ENCODE measurements at places on chromosomes 1 and 21. TPM values are rescaled to one million over a fixed set of nuclear protein-coding genes. Genes with fewer than 3 reads are reported as not detected.

AKR7A3 gene
- polyA plus RNA-seq = 72.1 TPM

SV2A gene
- 2.7 TPM for polyA plus RNA-seq

MSH4 gene
- polyA plus RNA-seq = 0.07 TPM

OR2T11 gene
- polyA plus RNA-seq = not detected

KCNH1 gene
- not detected for polyA plus RNA-seq

KCNE2 gene
- polyA plus RNA-seq = 0.61 TPM

ASTN1 gene
- polyA plus RNA-seq = 0.50 TPM

C1orf185 gene
- not detected for polyA plus RNA-seq

FABP3 gene
- polyA plus RNA-seq = 16.4 TPM

NPHS2 gene
- 0.46 TPM for polyA plus RNA-seq

CASZ1 gene
- polyA plus RNA-seq = 23.6 TPM

KMO gene
- polyA plus RNA-seq = 2.7 TPM

NR5A2 gene
- 12.7 TPM for polyA plus RNA-seq

MANEAL gene
- polyA plus RNA-seq = 1.2 TPM

OXCT2 gene
- polyA plus RNA-seq = 1.5 TPM

DNAI4 gene
- polyA plus RNA-seq = 3.0 TPM

ADORA1 gene
- polyA plus RNA-seq = 1.3 TPM

Data from sigmoid colon (tissue), 7 donors.